ENCODE measurements at places on chromosomes 3 and 15.

DNA sequence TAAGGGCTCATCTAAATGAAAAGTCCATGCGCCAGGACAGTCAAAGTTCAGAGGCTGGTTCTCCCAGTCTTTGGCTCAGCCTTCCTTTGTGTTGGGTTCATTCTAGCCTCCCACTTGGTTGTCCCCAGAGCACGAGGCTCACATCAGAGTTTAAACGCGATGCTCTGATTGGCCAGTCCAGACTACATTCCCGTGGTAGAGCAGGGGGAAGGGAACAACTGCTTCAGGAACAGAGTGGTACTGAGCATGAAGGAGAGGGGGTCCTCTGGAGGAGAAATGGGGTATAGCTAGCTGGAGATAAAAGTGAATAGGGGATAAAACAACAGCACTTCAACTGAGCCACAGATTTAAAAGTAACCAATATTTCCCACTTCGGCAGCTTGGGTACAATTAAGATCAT lies 32.2 kb downstream of the ANAPC13 start:
- DNase-seq = no peak

GRCh38 chr15:46117071-46117470 lies 482.2 kb downstream of the SQOR start:
- DNase-seq = no peak

- no peak for DNase-seq
These were observed 124.1 kb upstream of the CHRM5 start for GRCh38 chr15:33844186-33844585.

DNA sequence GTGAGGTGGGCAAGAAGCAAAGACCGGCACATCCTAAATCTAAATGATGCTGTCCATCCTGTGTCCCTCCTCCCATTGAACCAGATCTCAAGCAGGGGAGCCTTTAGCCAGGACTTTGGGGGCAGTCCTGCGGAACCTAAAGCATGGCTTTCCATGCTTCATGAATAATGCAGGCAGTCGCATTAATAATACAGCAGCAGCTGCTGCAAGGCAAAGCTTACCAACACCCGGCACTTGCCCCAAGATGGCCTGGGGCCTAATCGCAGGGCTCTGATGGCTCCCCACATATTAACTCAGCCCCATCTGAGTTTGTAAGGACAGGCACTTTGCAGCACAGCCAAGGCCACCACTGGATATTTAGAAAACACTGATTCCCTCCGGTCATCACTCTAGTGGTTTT lies 114.4 kb downstream of the NTRK3 start:
- no peak for DNase-seq

DNA sequence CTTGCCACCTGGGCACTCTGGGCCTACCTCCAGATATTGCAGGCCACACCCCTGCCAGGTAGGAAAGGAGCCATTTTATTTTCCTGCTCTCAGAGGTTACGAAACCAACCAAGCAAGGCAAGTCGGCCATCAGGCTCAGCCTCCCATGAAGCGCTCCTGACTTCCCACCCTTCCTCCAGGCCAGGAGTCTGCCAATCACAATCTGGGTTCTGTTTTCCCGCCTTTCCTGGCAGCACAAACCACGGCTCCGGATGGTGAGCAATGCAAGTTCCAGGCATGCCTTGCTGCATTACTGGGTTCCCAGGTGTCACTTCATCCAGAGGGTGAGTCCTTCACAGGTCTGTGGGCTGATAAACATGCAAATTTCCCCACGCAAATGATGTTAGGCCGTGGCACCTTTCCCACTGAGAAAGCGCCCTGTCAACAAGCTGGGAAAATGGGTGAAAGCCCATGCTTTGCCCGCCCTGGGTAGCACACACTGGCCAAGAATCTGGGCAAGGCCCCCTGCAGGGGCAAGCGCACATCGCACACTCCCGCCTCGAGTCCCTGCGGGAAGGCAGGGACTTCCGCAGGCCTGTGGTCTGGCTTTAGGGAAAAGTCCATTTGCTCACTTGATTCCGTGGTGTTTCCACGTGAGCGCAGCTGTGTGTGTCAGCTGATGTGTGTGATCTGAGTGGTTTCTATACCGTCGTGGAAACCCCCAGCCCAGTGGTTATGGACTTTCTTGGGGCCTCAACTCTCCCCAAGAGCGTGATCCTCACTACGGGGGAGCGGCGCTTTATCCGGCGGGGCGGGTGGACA lies 61.6 kb upstream of the RYK start:
- DNase-seq = no peak

DNA sequence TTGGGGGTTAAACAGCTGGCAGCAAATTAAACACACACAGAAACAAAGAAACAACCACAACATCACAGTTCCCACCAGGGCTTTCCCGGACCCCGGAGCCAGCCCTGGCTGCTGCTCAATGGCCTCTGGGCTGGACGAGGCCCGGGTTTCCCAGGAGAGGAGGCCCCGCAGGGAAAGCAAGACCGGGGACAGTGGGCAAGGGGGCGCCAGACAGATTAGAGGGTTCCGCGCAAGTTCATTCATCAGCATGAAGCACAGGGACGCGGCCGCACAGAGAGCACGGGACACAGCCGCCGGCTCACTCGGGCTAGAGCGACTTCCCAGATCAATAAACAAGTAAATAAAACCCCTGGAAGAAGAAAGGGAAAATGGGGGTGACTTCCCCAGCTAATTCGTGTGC lies 66.4 kb upstream of the RPL32 start:
- no peak for DNase-seq

DNA sequence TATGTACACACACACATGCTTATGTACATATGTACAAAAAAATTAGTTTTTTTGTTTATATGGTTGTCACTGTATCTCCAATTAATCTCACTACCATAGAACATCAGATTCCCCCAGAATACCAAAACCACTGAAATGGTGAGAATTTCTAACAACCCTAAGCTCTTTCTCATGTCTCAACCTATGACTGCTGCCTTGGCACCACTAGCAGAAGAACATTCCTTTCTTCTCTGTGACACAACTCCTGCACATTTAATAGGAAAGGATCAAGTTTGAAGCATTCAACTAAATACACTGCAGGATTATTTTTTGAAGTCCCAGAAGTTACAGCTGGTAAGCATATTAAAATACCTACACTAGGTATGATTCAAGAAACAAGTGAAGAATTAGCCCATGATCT lies 109.6 kb downstream of the FAM174B start:
- DNase-seq = no peak

DNA sequence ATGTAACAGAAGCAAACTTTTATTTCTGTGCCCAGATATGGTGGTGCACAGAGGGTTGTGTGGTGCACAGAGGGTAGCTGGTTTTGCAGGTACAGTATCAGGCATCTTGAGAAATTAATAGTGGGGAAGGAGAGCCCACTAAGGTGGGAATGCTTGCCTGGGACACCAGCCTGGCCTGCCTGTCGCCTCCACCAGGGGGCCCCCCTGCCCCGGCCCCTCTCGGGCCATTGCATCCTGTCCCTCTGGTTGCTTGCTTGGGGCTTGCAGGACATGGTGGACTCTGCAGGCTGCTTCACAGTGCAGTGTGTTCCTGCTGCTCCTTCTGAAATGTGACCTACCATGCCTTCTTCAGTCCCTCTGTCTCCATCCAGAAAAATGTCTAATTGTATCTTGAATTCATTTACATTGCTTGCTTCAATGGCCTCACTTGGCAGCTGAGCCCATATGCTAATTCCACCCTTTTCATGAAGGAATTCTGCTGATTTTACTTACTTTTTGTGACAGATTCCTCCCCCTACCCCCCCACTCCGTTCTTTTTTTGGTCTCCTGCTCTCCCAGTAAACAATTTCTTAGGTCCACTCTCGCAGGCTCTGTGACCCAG lies 73.6 kb downstream of the EEFSEC start:
- DNase-seq = no peak

DNA sequence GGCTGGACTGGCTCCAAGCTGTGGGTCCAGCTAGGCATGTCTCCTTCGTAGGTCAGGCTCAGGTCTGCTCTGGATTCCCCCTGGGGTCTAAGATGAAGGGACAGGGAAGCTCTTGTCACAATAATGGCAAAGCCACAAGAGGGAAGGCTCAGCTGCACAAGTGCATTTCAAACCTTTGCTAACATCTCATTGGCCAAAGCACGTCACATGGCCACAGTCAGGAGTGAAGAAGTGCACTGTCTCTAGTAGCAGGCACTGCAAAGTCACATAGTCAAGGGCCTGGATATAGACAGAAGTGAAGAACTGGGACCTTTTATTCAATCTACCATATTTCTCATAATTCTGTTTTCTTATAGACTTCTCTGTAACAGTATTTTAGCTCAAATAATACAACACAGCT lies 20.1 kb downstream of the DLEC1 start:
- DNase-seq = no peak

DNA sequence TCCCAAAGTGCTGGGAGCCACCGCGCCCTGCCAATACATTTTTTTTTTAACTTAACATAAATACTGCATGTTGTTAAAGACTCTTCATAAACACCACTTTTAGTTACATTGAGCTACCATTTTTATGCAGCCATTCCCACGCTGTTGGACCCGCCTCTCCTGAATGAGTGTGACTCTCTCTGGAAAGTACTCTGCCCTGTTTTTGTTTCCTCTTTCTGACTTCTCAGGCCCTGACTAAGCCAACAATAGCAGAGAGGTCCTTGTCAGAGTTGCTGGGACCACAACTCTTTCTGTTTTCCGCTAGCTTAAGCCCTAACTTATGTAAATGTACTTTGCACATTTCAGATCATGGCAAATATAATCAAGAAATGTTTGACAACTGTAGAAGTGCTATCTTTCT lies 35.2 kb downstream of the PARP15 start:
- no peak for DNase-seq

DNA sequence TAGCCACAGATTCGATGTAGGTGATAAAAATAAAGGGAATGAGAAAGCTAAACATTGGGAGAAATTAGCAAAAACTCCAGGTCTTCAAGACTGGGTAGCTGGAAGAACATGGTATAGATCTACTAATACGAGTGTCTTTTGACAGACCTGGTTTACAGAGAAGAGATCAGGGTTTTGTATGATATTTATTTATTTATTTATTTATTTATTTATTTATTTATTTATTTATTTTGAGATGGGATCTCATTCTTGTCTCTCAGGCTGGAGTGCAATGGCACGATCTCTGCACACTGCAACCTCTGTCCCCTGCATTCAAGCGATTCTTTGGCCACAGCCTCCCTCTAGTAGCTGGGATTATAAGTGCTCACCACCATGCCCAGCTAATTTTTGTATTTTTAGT lies 448.4 kb downstream of the CNTN4 start:
- DNase-seq = no peak

DNA sequence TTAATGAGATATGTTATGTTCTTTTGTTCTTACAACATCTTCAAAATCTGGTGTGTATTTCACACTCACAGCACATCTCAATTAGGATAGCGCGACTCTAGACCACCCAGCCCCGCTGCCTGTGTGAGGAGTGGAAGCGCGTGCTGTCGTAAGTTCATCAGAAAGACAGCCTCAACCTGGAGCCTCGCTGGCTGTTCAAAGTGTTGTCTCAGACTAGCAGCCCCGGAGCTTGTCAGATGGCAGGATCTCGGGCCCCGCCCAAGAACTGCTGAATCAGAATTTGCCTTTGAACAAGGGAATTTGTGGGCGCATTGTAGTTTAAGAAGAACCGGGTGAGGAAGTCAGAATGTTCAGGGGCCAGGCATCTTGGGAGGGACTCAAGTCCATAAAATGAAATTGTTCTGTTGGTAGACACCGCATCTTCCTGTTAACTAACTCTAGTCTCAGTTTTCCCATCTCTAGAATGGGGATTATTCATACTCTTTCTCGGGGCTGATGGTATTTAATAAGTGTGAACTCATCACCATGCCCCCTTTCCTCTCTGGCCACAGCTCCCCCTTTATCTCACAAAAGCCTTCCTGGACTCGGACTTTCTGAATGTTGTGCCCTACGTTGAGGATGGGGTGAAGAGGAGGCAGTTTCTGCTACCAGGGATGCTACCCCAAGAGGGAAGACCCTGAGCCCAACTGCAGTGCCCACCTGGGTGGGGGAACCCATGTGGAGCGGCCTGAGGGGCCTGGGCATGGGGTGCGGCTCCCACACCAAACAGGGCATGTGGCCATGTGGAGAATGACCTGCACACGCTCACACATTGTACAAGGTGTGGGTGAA lies 40.4 kb downstream of the BHLHE40 start:
- DNase-seq = no peak

- DNase-seq = no peak
These were observed 17.1 kb downstream of the TMEM108 start for GRCh38 chr3:133055339-133055738.
